ENCODE measurements at places on chromosomes 7 and 10. TPM values are rescaled to one million over a fixed set of nuclear protein-coding genes. Genes with fewer than 3 reads are reported as not detected.

The FEZF1 gene
- not detected for polyA plus RNA-seq

DNA sequence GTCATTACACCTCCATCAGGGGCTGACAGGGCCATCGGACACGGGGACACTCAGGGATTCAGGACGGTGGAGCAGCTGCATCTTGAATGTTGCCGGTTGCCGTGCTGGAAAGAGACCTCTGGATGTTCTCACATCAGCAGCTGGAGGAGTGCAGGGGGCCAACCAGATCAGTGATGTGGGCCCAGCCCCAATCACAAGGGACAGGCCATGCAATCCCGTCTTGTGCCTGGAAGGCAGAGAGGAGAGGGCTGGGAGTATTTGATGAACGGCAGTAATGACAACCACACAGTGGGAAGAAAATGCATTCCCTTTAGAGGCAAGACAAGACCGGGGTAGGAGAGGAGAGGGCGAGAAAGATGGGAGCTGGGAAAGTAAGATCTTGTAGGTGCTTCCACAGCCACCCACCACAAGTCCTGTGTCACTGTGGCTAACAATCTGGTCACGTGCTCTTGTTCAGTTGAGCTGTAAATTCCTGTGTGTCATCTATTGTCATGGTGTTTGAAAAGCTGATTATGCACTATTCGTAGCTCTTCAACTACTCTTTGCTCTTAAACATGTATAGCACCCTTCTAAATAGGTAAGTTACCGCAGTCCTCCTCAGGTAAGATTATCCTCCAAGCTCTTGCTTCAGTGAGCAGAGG, 85.9 kb upstream of the LEP start:
- DNase-seq: no peak

DNA sequence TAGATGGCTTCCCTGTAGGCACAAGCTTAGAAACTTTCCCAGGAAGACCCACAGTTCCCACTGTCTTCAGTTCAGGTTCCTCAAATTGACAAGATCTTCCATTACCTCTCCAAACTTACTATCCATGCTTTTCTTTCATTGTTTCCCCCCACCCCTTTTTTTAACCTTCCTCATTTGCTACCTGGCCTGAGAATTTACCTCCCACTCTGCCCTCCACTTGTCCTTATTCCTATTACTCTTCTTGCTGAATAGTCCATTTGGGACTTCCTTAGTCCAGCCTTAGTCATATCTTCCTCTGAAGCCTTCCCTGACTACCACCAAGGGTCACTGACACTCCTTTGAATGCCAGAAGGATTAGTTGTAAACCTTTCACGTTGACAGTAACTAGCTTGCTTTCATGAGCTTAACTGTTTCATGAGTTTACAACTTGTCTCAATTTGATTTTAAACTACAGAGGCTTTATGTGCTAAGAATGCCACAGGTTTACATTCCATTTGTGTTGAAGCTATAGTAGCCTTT, 1.2 kb upstream of the CALU start:
- DNase-seq: no peak

The SLC39A12 gene
- polyA plus RNA-seq: 0.54 TPM

- no peak for DNase-seq
These were observed 2.7 kb downstream of the ANKRD16 start for GRCh38 chr10:5887029-5887428.

The EPO gene
- not detected for polyA plus RNA-seq

The SPDYE2B gene
- polyA plus RNA-seq: 0.59 TPM

The KLLN gene
- polyA plus RNA-seq: 1.6 TPM

- DNase-seq: no peak
These were observed 41.7 kb downstream of the PPP1R3C start for GRCh38 chr10:91590904-91591796.

- DNase-seq: no peak
These were observed 88.6 kb upstream of the PFKP start for GRCh38 chr10:2978574-2979273.

The PON3 gene
- 1.0 TPM for polyA plus RNA-seq

DNA sequence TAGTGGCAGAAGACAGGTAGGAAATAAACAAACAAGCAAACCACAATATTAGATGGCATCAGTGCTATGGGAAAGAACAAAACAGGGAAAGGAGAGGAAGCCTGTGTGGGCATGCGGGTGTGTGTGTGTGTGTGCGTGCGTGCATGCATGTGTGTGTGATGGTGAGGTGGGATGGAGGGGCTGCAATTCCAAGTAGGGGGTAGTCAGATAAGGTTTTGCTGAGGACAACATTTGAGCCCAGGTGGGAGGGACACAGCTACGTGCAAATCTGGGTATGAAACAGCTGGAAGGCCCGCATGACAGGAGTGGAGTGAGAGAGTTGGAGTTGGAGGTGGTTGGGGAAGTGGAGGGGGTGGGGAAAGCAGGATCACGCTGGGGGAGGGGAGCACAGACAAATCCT, 121.0 kb upstream of the PARD3 start:
- no peak for DNase-seq

DNA sequence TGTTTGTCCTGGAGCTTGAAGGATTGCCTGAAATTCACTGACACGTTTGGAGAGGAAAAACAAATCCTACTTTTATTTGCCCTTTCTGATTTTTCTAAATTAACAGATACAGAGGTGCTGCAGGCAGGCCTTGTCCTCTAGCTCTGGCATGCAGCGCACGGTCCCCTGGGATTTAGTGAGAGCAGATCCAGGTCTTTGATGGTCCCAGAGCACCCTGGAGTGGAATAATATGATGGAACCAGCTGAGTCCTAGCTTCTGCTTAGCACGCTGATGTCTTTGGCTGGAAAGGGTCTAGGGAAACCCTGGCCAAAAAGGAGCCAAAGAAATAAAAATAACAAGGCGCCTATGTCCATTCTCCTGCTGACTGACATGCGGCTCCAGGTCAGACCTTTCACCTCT, 40.5 kb downstream of the C10orf120 start:
- no peak for DNase-seq

The GPRIN2 gene
- not detected for polyA plus RNA-seq

The GRM3 gene
- polyA plus RNA-seq: 0.19 TPM

DNA sequence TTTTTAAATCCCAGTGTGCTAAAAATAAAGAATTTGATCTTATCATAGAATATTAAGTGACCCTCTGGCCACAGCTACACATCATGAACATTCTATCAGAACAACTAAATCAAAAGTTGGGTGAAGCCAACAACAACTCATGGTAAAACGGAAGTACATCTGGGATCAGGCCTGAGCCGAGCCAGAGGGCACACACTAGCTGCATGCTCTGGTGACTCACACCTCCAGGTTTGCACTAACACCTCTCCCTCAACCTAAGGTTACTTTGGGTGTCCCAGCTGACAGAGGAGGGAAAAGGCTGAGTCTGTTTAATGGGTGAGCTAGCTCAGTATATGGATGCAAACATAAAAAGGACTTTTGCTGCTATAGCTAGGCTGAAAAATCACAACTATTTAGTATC, 281.6 kb downstream of the HGF start:
- DNase-seq: no peak

GRCh38 chr7:30994206-30995100, 30.7 kb downstream of the GHRHR start:
- DNase-seq: no peak

DNA sequence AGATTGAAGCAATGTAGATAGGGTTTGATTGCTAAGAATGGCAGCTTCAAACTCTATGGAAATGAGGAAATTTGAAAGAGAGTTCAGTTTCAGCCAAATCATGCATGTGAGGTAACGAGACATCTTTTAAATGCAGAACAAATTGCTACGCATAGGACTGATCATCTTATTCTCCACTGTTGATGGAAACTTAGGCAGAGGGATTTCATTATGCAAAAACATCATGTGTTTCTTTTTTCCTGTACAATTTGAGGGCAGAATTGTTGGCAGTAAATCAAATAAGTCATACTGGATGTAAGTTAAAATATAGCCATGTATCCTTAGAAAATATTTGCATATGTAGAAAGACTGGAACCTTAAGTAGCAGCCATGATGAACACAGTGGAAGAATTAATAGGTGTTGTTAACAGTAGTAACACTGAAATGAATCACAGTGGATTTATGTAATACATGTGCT, 327.4 kb downstream of the CDK14 start:
- no peak for DNase-seq

GRCh38 chr10:102332772-102333171, 62.7 kb upstream of the NFKB2 start:
- no peak for DNase-seq

DNA sequence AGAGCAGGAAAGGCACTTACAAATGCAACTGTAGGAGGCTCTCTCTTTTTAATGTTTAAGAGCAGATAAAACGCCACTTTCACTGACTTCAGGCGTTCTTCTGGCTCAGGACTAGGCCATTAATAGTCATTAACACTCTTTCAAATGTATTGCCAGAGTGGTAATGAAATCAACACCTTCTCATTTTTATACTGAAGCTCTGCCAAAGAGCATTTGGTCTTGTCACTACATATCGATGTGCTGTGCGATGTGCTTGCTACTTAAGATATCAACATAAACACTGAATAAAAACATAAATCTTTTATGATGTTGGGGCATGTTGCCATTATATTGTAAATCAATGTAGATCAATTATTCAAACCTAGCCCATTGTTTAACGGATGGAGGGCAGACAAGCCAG, 634.7 kb downstream of the ARL4A start:
- no peak for DNase-seq

- DNase-seq: no peak
These were observed 132.7 kb upstream of the HABP2 start for GRCh38 chr10:113420057-113420732.

The AKR1C4 gene
- not detected for polyA plus RNA-seq

GRCh38 chr10:131818510-131819234, 82.1 kb upstream of the PPP2R2D start:
- no peak for DNase-seq

DNA sequence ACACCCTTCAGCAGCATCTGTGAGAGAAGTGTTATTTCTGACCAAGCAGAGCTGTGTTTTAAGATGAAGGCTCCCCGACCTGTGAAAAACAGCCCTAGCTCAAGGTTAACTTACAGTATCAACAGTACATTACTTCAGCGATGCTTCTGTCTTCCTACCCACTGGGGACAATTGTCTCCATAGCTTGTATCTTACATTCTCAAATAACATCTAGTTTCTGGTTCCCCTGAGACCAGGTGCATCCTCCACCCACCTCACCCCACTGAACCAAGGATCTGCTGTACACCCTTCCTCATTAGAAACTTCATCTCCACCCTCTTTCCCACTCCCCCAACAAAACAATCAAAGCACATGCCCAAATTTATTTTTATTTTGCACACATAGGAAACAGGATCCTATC, 102.0 kb downstream of the VOPP1 start:
- DNase-seq: no peak

The FAM25A gene
- polyA plus RNA-seq: not detected

DNA sequence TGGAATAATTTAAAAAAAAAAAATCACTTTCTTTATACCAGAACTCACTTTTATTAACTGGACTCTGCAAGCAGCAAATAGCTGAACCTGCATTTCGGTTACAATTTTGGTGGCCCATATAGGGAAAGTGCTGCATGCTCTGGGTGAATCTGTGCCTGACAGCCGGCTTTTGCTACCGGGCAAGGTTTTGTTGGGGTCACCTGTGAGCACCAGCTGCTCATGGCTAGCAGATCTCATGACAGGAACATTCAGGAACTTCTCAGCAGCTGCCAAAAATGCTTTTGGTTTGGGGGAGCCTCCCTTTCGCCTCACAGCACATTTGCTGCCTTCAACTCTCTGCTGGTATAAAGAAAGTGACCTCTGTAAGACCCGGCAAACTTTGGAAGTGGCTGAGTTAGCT, 13.2 kb upstream of the CREB3L2 start:
- no peak for DNase-seq

- DNase-seq: no peak
These were observed 11.2 kb upstream of the GSTO1 start for GRCh38 chr10:104243512-104243911.

DNA sequence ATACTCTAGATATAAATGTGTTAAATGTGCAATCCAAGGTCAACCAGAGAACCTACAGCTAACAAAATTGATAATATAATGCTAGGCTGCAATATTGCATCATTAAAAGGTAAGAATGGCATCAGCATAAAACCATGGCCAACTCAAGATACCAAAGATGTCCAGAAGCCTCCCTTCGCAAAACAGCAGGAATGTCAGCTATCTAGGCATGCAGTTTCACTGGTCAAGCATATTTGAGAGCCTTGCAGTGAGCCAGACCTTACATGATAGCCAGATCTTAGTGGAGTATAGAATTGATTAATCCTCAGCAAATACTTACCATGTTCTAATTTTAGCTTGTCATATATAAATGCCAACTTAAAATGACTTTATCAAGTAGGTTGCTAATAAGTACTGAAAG, 138.8 kb downstream of the ZEB1 start:
- DNase-seq: no peak

DNA sequence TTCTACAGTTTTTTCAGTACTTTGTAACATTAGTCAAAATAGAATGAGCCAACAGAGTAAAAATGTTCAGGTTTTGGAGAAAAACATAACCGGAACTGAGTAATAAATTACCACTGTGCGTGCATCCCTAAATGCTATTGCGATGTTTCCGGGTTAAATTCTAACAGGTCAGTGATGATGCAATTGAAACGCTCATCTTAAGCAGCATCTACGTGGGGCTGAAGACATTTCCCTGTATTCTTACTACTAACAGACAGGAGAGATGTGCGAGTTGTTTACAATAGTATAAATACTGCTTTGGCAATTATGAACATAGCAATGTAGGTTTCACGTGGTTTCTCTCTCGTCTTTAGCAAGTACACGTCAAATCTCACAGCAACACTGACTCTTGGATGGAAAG, 149.4 kb downstream of the USP6NL start:
- no peak for DNase-seq

The GDF2 gene
- not detected for polyA plus RNA-seq

DNA sequence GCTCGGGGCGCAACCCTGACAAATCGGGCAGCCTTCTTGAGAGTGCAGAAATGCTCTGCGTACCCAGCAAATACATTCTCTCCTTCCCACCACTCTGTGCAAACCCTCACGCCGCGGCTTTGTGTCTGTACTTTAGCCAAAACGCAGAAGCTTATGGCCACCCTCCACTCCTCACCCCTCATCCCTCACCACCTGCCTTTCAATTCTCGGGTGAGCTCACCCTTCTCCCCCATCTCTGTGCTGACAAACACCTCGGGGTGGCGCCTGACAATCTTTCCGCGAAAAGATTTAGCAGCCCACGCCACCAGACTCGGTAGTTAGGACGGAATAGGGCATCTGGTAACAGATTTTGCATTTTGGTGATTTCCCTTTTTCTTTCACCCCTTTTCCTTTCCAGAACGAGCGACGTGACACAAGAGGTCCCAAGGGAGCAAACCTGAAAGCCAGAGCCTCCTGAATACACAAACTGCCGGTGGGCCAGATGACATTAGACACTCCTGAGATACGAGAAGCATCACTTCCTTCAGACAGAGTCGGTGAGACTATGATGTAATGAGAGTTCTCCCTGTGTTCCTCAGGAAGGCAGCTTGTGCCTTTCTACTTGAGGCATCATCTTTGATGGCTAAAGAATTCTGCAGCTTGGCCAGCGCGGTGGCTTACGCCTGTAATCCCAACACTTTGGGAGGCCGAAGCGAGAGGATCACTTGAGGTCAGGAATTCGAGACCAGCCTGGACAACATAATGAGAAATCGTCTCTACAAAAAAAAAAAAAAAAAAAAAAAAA, 671 bp upstream of the ATAD1 start:
- peak; percentile 63 for DNase-seq

The SPDYE5 gene
- polyA plus RNA-seq: 1.5 TPM

The UNCX gene
- polyA plus RNA-seq: not detected

The TCERG1L gene
- not detected for polyA plus RNA-seq

GRCh38 chr10:29608476-29609301, 26.1 kb downstream of the SVIL start:
- DNase-seq: no peak
